Fibroblast of the aortic adventitia (primary cell): ENCODE measurements at places on chromosomes 4 and X. TPM values are rescaled to one million over a fixed set of nuclear protein-coding genes. Genes with fewer than 3 reads are reported as not detected.

Gene F11
- not detected in 2 replicates for total RNA-seq

Gene GAGE12J
- not detected in 2 replicates for total RNA-seq

Gene CT45A10
- not detected in 2 replicates for total RNA-seq

Gene IL1RAPL2
- total RNA-seq, result 0.27 TPM in 1 of 2 replicates, not detected in the other

Gene EXOC1L
- total RNA-seq, result not detected in 2 replicates

Gene CORIN
- under 0.01 and 0.49 TPM in 2 replicates for total RNA-seq
